ENCODE measurements at places on chromosomes 2 and 18.

DNA sequence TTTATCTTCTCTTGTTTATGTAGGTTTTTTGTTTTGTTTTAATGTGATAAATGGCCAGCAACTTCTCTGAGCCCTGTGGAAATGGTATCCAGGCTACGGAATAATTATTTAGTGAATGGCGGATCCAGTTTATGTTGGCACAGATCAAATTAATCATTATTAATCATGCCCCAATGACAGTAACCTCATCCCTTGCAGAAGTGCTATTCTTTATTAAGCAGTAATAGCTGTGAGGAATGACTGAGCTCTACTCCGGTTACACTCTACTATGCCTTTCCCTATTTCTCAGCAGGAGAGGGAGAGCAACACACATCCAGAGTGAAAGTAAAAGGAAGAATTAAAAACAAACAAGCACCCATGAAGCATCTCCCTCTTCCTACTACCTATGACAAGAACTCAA, 84.8 kb downstream of the SETBP1 start:
- no peak for DNase-seq

DNA sequence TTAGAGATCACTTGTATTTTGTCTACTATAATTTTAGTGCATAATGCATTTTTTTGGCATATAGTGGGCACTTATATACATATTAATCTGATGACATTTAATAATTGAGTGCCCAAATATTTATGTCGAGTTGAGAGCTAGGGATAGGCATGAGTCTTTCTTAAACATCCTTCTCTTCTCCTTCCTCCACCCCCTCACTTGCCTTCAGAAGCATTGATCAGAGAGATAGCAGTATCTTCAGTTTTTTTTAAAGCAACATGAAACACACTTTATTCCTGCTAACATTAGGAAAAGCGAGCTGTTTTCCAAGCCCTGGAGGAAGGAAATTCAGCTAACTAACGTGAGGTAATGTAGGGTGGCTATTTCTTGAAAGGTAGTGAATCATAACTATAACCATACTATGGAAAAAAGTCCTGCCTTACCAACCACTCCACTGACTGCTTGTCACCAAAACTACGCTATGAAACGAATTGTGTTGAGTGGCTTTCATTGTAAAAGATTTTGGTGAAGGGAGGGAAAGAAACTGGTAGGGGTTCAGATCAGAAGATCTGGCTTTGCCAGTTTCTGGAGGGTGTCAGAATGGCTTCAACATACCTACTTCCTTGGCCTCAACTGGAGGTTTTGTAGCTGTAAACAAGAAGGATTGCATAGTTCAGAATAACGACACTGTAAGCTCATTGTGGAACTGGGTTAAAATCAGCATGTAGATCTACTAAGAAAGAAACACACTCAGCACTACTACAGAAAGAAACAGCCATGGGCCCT, 2.3 kb upstream of the ITGA4 start:
- no peak for DNase-seq

DNA sequence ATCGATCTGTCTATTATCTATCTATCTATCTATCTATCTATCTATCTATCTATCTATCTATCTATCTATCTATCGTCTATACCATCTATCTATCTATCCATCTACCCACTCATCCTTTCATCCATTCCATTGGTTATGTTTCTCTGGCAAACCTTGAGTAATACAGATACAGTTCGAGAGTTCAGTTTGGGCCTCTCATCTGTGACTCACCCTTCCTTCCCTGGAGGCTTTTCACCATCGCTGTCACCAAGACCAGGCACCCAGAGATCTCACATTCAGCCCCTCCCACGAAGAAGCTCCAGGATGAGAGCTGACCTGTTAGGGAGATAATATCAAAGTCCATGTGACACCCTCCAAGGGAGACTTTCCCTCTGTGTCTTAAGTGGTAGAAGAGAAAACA, 164.1 kb upstream of the CELF4 start:
- DNase-seq: no peak

DNA sequence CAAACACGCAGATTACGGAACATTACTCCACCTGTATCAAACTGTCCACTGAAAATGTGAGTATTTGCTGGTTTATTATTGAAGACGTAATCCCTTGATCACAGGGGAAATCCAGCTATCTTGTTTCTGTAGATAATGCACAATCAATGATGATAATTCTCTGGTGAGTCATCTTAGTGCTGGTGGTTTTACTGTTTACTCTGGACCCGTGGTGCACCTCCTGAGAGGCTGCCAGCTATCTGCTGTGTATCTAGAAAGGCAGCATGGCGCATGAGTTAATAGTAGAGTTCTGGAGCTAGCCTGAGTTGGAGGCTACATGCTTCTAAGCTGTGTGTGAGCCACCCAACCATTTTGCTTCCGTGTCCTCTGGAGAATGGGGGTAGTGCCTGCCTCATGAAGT, 6.5 kb downstream of the NCAPH start:
- peak; percentile 73 for DNase-seq

DNA sequence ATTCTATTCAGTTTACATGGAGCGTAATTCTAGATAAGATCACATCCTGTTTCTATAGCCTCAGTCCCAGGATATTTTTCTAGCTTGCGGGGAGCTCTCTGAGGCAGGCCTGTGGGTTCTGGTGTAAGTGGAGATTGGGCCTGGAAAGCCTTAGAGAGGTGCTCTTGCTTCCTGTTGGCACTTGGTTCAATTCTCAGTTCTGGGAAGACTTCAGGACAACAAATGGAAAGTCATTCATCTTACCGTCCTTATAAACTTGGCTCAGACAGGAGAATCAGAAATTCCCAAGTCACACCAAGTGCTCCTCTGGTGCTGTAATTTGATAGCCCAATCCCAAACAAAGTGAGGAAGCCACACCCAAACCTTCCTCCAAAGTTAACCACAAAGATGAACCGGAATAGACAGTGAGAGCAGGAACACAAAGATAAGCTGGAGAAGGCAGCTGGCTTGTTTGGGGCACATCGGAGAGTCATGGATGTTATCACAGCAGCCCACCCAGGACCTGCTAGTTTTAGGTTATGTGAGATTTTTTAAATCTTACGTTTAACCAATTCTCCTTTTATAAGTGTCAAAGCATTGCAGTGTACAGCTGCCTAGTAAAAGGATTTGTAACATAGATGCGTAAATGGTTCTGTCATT, 144.3 kb upstream of the MAP3K20 start:
- DNase-seq: no peak

- DNase-seq: no peak
These were observed 39.7 kb downstream of the L3MBTL4 start for GRCh38 chr18:6374935-6375529.

DNA sequence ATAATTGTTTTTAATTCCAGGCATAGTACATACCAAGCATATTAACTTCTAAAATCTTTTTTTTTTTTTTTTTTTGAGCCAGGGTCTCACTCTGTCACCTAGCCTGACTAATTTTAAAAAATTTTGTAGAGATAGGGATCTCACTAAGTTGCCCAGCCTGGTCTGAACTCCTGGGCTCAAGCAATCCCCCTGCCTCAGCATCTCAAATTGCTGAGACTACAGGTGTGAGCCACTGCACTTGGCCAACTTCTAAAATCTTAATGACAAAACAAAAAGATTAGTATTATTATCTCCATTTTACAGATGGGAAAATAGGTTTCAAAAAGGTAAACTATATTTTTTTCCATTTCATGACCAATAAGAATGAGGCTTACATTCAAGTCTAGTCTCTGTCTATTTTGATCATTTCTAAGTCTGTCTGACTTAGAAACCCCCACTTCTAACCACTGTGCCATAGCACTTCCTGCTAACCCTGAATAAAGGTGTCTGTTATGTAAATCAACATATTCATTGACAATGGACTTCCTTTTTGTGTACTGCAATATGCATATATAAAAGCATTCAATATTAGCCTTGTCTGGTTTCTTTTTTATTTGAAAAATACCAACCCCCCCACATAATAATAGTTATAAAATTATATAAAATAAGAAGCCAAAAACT, 28.7 kb upstream of the ZEB2 start:
- DNase-seq: no peak

DNA sequence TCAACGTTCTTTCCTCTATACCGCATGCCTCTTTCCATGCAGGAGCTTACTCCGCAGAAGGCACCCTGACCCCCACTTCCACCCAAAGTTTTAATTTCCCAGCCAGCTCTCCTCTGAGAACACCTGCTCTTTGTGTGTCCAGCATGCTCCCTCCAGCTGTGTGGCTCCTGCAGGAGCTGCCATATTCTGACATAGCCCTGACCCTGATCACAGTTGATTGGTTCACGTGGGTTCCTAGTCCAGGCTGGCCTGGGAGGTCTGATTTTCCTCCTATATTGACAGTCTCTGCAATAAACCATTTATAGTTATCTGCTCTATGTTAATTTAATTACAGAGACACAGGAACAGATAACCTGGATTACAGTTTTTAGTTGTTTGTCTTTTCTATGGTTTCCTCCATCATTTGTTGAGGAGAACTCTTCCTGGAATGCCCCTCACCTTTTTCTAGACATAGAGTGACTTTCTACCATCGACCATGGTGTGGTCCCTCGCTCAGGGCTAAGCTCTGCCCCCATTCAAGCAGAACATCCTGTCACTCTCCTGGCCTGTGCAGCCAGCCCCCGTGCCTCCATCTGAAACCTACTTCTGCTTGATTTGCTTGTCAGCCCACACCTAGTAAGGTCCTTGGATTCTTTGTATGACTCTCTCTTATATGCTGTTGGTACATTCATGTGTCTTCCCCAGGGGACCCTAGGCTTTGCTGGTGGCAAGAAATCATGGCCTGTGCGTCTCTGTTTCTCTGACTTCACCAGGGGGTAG, 231.5 kb downstream of the LPIN1 start:
- DNase-seq: no peak

DNA sequence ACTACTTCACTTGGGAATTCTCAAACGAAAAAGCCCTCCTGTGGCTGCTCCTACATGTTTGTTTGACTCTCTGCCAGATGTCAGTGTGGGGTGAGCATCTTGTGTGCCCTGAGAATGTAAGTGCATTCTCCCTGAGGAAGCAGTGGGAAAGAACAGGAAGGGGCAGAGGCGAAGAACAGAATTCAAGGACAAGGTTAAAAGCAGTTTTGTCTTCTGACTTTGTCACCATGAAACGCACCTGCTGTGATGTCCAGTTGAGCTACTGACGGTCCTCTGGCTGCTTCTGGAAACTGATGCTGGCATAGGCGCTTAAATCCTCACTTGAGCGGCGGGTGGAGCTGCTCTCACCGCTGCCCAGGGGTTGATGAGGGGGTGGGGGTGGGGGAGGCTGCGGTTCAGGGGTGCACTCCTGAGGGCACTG, 4.9 kb downstream of the IRS1 start:
- DNase-seq: no peak

DNA sequence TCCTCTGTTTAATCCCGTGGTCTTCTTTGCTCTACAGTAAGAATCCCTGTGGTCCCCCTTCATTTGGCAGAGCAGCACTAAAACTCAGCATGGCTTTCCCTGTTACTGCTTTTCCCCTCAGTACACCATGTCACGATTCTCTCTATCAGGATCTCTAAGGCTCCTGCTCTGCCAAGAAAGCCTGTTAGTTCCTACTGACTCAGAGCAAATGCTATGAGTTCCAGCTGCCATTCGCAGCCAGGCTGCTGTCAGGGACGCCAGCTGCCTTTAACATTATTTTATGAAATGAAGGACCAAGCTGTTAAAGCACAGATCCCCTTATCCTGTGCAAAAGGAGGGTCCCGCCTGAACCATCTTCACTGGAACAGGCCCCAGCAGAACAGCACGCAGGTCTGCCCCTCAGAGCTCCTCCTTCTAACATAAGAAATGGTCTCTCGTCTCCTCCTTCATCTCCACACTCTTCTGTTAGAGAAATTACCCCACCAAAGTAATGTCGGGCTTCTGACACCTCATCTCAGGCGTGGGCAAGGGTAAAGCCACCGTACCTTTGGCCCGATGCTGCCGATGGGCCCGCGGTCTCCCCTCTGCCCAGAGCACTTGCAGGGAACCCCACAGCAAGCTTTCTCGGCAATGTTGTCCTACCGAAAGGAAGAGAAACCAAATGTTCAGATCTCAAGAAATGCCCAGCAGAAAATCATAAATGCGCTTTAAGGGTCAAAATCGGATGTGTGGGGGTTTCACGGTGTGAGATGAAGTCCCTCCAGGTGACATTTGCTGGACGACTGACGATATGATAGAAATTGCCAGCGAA, 52.6 kb downstream of the COL6A3 start:
- no peak for DNase-seq

DNA sequence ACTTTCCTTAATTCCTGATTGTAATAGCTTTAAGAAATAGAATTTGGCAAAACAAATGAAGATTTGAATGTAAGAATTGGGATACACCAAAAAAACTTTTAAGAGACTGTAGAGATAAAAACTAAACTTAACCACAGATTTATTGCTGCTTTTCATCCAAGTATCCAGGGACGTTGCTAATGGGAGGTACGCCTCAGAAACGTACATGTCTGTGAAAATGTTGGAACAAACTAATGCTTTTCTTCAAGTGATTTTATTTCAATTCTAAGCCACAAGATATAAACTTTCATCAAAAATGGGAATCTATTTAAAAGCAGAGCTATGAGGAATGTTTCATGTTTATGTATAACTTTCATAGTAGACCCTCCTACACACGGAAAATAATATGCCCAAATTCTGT, 66.3 kb downstream of the ARHGAP15 start:
- no peak for DNase-seq

DNA sequence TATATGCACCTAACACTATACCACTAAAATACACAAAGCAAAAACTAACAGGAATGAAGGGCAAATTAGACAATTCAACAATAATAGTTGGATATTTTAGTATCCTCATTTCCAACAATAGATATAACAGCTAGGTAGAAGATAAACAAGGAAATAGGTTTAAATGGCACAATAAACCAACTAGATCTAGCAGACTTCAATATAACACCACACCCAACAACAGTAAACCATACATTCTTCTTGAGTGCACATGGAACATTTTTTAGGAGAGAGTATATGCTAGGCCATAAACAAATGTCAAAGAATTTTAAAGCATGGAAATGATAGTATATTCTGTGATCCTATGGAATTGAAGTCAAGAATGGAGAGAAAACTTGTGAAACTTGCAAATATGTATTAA, 138.4 kb downstream of the NDUFA10 start:
- no peak for DNase-seq

DNA sequence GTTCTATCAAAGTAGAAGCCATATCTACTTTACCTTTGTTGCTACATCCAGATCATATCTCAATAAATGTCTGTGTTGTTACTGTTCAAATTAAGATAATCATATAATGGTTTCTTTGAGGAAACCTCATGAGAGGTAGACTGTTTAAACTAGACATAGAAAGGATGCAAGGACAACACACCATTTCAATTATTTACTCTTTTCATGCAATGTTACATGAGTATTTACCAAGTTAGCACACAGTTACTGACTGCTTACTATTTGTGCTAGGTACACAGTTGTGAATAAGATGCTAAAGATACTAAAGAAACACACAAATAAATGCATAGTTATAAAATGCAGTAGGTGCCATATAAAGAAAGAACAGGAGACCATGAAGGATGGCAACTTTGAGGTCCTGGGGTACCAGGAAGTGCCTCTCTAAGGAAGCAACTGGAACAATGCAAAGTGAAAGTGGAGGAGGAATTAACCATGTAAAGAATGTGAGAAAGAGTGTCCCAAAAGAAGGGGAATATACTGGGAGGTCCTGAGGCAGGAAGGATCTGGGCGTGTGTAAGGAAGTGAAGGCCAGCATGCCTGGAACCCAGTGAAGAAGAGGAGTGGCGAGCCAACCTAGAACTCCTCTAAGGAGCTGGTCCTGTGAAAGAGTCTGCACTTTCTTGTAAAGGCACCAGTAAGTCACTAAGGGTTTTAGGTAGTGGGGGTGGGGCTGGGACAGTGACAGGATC, 39.4 kb downstream of the RBMS1 start:
- DNase-seq: no peak

Data from T-helper 22 cell (primary cell).